ENCODE measurements at places on chromosomes 12 and 14.

DNA sequence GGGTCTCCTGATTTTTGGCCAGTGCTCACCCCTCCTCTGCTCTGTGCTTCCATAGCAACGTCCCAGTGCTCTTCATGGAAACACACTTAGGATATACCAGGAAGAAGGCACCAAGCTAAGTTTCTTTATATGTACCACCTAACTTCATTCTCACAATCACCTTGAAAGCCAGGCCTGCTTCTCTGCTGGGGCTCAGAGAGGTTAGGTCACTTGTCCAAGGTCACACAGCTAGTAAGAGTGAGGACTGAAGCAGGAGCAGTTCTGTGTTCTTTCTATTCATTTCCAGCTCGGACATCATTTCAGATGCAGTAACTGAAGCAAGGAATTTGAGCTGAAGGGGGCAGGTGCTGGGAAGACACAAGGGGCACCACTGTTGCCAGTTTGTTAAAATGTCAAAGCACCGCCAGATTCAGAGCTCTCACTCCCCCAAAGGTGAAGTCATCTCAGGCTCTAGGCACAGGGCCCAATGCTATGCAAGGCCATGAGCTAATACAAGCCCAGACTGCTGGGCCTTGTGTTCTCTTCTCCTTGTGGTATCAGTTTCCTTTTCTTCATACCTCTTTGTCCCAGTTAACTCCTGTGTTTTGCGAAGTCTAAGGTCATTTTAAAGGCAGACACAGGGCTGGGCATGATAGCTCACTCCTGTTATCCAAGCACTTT lies 19.7 kb upstream of the YY1 start:
- no peak for DNase-seq

GRCh38 chr12:3536096-3536875 lies 45.3 kb downstream of the PRMT8 start:
- no peak for DNase-seq

- no peak for DNase-seq
These were observed 6.6 kb downstream of the DLK1 start for GRCh38 chr14:100733152-100733850.

DNA sequence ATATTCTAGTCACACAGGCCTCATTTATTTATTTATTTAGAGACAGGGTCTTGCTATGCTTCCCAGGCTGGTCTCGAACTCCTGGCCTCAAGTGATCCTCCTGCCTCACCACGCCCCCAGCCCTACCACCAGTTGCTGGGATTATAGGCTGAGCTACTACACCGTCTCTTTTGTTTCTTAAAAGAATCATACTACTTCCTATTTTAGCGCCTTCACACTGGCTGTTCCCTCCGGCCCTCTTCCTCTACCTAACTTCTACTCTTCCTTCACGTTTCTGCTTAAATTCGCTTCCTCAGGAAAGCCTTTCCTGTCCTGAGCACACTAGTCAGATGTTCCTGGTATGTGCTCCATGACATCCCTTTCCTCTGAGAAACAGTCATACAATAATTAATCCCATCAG lies 6.4 kb upstream of the MRPL42 start:
- DNase-seq, result no peak

DNA sequence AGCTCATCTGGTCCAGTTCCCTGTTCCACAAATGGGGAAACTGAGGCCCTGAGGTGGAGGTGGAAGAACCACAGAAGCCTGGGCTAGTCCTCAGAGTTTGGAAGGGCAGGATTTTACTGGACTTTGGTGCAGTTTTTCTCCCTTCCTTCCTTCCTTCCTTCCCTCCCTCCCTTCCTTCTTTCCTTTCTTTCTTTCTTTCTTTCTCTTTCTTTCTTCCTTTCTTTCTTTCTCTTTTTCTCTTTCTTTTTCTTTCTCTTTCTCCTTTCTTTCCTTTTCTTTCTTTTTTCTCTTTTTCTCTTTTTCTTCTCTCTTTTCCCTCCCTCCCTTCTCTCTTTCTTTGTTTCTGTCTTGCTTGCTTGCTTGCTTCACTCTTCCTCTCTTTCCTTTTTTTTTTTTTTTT lies 95.7 kb upstream of the TBX3 start:
- DNase-seq, result no peak

DNA sequence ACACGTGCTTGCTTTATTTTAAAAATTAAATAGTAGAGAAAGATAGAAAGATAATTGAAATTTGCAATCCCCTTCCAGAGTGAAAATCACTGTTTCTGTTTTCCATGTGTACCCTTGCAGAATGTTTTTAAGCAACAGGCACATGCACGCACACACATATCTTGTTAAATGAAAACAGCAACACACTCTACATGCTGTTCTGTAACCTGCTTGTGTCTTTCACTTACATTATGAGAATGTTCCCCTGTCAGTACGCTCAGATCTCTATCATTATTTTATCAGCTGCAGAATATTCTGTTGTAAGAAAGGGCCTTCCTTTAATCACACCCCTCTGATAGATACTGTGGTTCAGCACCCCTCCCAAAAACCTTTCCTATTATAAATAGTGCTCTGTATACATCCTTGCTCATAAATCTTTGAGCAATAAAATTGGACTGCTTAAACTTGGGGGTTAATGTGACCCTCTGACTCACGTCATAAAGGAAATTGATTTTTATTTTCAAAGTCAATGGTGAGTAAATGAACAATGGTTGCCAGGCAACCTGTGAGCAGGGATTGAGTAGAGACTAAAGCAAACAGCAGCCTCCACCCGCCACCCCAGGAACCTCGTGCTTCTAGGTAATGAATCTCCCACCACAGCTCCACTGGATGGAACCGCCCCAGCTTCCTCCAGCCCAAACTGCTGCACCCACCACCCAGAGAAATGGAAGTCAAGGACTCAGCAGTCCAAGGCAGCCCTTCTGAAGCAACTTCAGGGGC lies 31.9 kb upstream of the CHGA start:
- peak; percentile 81 for DNase-seq

- DNase-seq, result no peak
These were observed 28.4 kb upstream of the FOXN3 start for GRCh38 chr14:89445273-89445973.

DNA sequence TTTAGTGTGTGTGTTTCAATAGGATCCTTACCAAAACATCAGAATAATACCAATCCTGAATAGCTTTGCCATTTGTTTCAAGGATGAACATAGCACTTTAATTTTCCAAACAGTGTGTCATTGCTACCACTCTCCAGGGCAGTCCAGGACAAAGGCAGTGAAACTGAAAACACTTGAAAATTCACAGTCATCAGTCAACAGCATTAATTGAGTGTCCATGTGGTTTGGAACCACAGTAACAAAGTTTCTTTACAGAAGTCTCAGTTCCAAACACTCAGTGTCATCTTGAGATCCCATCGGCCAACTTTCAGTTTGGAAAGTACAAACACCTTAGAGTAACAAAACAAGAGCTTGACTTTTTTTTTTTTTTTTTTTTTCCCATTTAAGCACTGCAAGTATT lies 228.4 kb upstream of the SOX5 start:
- peak; percentile 55 for DNase-seq

DNA sequence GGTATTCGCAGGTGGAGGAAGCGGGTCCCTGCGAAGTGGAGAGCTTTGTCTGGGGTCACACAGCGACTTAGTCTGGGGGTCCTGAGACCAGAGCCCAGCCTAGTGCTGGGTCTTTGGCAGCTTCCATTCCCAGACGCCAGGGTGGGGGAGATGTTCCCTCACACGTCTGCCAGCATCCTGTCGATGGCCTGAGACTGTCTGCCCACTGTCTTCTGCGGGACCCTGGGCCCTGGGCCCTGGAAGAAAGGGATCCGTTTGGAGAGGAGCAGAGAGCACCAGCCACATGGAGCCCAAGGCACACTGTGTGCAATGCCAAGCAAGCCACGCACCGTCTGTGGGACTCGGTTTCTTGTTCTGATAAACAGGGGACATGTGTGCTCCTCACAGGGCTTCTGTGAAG lies 197.2 kb downstream of the KIF26A start:
- DNase-seq, result no peak

DNA sequence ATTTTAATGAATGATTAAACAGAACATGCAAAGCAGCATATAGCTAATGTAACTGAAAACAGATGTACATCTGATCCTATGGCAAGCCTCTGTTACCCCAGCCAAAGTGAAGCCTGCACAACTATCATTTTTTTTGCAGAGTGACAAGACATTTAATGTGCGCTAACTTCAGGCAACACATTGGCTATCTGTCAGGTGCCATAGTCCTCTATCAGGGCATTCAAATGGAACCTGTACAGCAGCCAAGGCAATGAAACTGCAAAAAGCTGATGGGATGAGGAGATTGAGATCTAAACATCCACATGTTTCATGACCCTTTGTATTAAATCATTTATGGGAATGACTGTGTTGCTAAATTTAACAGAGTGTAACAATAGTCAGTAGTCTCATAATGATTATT lies 1088.5 kb upstream of the TMEM132C start:
- DNase-seq, result no peak

GRCh38 chr14:50603565-50603964 lies 43.6 kb downstream of the ATL1 start:
- no peak for DNase-seq

DNA sequence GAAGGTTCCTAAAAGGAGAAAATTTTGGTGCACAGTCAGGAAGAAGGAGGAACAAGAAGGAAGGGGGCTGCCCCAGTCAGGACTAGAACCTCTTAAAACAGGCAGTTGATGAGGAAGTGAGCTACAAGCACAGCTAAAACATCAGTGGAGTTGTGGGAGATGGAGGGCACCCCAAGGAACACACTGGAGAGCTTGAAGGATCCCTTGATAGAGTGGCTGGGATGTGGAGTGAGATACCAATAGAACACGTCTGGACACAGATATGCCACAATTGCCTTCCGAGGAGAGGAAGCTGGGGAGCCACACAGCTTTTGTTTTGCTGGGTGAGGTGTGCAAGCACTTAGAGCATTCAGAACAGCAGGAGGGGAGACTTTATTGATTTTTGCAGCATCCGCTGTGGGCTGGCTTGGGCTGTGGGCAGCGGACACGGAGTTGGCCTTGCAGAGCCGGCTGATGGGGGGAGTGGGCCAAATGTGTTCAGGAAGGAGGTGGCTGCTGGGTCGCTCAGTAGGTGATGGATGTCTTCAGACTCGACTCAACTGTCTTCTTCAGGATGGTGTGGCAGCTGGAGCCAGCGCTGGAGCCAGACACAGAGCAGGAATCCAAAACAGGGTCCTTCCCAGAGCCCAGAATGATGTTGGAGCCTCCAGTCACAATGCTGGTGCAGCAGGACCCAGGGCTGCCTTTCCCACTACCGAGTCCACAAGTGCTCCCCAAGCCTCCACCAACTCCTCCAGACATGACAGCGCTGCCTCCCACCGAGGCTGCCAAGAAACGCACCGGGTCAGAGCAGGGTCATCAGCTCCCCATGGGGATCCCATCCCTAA lies 4.7 kb upstream of the KRT79 start:
- DNase-seq, result no peak

DNA sequence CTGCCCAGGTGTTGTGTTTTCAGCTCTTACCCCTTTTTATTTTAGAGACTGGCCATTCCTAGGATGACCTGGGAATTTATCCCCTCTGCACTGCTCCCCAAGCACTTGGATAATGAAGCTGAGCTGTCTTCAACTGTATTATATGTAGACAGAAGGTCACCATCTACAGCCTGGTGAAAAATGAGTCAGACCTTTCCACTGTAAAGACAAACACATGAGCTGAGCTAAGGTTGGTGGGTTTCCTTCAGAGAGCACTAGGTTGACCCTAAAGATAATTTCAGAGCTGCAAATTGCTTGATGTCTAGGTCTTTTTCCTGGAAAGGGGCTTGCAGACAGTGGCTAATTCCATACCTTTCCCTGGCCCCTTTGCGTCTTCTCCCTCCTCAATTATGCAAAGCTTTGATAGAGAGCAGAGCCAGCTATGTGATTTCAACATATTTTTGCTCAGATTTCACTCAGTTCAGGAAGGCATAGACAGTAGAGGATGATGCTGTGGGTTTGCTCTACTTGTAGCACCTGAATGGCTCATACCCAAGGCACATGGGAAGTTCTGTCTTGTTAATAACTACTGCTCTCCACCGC lies 9.2 kb upstream of the IKZF4 start:
- no peak for DNase-seq

DNA sequence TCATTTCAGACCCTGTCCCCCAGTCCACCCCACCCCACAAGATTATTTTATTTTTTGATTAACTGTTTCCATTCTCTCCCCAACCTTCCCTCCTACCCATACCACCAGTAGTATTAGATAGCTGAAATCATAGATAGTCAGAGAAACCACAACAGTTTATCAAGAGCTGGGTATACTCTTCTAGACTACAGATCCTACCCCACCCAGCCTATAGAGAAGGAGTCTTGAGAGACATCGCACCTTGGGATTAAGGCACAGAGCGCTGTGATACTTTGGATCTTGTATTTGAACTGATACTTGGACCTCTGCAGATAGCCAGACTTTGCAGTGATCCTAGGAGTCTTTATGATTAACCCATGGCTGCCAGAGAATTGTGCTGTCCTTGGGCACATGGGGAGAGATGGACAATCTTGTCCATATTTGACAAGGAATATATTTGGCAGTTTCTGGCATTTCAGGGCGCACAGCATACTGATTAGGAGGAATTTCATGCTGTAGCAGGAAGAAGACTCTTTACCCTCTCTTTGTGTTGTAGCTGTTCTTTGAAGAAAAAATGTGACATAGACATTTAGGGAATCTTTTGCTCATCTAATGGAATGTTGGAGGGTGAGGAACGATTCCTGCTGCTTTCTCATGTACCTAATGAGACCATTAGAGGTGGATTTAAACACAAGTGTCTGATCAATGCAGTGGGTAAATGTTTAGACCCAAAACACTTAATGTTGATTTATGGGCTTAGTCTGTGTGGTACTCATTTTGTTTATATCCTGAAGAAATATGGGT lies 982 bp downstream of the RBMS2 start:
- DNase-seq, result no peak

DNA sequence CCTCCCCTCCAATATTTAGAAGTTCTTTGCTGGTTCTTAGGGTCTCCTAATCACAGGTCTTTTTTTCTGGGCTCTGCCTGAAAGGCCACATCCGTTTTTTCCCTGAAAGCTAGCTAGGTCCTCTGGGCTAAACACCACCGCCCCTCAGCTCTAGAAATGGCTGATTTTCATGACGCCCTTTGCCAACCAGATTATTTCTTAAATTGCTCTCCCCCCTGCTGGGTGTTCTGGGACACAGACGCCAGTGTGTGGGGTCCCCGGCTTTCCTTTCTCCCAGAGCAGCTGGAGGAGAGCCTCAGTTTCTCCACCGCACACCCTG lies 45.3 kb upstream of the ATP23 start:
- DNase-seq, result no peak

DNA sequence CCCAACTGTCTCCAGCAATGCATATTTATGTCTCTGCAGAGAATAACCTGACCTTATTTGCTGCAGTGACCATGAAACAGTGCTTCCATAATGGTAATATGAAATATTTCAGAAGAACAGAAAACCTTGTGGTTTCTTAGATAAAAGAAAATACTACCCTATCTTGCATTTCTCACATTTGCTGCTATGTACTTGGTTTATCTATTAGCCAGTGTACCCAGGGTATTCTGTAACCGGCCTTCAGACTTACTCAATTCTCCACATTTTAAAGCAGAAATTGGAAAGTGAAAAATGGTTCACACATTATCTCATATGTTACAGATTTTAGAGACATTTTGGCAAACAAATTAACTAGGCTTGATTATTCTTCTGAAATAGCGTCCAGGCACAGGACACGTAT lies 57.9 kb upstream of the CCDC91 start:
- DNase-seq, result no peak

Data from NCI-H774 (cell line).